ENCODE measurements at places on chromosomes 1 and 21. TPM values are rescaled to one million over a fixed set of nuclear protein-coding genes. Genes with fewer than 3 reads are reported as not detected.

CLCA1 gene
- 2,822 TPM for polyA plus RNA-seq

PARK7 gene
- polyA plus RNA-seq = 206 TPM

TEX38 gene
- polyA plus RNA-seq = not detected

FNDC5 gene
- not detected for polyA plus RNA-seq

GRCh38 chr1:115879977-115880376 lies 39.1 kb upstream of the NHLH2 start:
- H3K4me3 ChIP-seq = no peak overlapping the region
- no peaks in the 10 kb centered on the region for H3K4me1 ChIP-seq
- no peaks in the 10 kb centered on the region for H3K27me3 ChIP-seq
- no peak for DNase-seq
- no peak overlapping the region for H3K27ac ChIP-seq

GRCh38 chr1:23867542-23867894 lies 572 bp downstream of the FUCA1 start:
- H3K4me1 ChIP-seq = peaks cover 3% of the 10 kb centered on the region
- H3K27me3 ChIP-seq = no peaks in the 10 kb centered on the region
- peak overlapping the region; percentile 66 for H3K27ac ChIP-seq

DNA sequence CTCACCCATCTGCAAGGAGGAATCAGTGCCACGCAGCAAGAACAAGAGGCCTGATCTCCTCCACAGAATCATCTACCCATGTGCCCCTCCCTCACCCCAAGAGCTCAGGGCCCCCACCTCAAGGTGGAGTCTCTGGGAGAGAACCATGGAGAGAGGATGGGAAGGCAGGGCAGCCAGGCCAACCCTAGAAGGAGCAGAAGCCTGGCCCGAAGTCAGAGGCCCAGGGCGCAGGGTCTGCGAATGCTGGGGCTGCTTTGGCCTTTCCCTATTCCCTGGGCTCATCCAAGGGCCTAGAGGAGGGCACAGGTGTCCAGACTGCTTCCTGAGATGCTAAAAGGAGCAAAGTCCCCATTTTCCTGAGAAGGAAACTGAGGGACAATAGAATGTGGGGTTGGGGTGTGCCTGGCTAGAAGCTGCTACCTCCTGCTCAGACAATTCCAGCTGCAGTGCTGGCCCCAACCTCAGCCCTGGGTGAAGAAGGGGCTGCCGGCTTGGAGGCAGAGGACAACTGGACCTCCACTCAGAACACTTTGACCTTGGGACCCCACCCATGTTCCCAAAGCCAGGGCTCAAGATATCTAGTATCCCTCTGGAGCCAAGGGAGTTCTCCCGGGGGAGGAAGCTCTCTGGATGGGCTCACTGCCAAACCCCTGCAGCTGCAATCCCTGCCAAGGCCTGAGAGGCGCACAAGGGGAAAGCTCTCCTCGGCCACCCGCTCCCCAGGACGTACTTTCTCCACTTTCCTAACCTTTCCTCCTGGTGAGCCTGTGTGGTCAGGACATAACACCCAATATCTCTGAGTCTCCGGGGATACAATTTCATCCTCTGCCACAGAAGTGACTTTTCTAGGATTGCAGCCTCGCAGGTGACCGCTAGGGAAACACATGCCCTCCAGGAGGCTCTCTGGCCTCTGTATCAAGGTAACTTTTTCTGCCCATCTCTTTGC lies 16.6 kb upstream of the LEMD1 start:
- peaks cover 62% of the 10 kb centered on the region for H3K4me1 ChIP-seq
- no peaks in the 10 kb centered on the region for H3K27me3 ChIP-seq
- peak; percentile 83 for DNase-seq
- no peak overlapping the region for H3K4me3 ChIP-seq
- H3K27ac ChIP-seq = no peak overlapping the region
- no peaks in the 10 kb centered on the region for H3K36me3 ChIP-seq

- H3K36me3 ChIP-seq = no peaks in the 10 kb centered on the region
- H3K4me1 ChIP-seq = peaks cover 8% of the 10 kb centered on the region
- H3K27me3 ChIP-seq = no peaks in the 10 kb centered on the region
- H3K4me3 ChIP-seq = no peak overlapping the region
- no peak for DNase-seq
These were observed 23.1 kb downstream of the DYRK3 start for GRCh38 chr1:206658264-206658980.

DNA sequence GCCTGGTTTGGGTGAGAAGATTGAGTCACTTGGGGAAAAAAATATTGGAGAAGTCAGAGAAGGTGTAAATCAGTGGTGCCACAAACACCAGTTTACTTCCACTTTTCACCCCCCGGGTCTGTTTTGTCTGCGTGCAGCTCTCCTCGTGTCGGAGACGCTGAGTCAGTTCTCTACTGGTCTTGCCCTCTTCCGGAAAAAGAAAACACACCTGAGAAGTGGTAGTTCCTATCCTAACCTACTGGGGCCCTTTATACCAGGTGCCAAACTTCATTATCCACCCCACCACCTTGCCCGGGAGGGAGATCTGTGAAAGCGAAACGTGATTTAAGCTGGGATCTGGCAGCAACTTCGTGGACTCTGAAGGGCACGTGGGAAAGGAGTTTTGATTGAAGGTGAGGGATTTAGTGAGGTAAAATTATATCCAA lies 855 bp upstream of the IVNS1ABP start:
- H3K4me3 ChIP-seq = peak overlapping the region; percentile 64
- DNase-seq = peak; percentile 79
- H3K36me3 ChIP-seq = no peaks in the 10 kb centered on the region
- peaks cover 11% of the 10 kb centered on the region for H3K4me1 ChIP-seq
- H3K27ac ChIP-seq = peak overlapping the region; percentile 96

DNA sequence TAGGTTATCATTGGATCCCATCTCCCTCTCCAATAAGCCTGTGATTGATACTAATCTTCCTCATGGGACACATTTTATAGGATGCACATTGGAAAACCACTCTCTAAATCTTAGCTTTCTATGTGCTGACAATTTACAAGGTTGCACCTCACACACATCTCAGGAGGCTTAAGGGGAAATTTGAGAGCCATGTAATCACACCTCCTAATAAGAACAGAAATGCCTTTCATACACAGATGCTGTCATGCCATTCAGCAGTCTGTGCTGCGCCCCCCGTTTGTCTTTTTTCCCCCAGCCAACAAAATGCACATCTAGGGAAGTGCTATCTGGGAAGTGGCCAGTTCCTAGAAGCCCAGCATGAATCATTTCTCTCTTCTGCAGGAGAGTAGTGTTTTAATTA lies 154.5 kb downstream of the ST6GALNAC5 start:
- H3K36me3 ChIP-seq = no peaks in the 10 kb centered on the region
- no peaks in the 10 kb centered on the region for H3K4me1 ChIP-seq
- H3K27me3 ChIP-seq = no peaks in the 10 kb centered on the region
- H3K27ac ChIP-seq = no peak overlapping the region

GRCh38 chr1:28313702-28314546 lies 14.9 kb upstream of the MED18 start:
- no peak overlapping the region for H3K4me3 ChIP-seq
- no peaks in the 10 kb centered on the region for H3K36me3 ChIP-seq
- H3K27ac ChIP-seq = peak overlapping the region; percentile 84
- H3K27me3 ChIP-seq = no peaks in the 10 kb centered on the region
- DNase-seq = peak; percentile 56
- no peaks in the 10 kb centered on the region for H3K4me1 ChIP-seq

DNA sequence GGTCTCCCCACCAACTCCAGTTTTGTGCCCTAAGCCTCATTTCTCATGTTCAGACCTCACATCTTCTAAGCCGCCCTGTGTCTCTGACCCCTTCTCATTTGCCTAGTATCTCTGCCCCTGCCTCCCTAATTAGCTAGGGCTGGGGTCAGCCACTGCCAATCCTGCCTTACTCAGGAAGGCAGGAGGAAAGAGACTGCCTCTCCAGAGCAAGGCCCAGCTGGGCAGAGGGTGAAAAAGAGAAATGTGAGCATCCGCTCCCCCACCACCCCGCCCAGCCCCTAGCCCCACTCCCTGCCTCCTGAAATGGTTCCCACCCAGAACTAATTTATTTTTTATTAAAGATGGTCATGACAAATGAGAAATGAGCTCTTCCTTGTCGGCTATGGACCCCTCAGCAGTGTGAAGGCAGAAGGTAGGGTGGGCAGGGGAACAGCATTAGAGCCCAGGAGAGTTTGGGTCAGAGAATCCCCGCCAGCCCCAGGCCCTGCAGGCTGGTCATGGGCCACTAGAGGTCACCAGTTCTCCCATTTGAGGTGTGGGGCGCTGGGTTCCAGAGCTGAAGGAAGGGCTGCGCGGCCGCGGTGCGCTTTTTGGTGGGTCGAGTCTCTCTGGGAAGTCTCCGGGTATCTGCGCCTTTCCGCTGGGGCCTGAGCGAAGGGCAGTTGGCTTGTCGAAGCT lies 11.5 kb downstream of the ADAMTSL4 start:
- peak overlapping the region; percentile 55 for H3K4me3 ChIP-seq
- H3K36me3 ChIP-seq = no peaks in the 10 kb centered on the region
- H3K27me3 ChIP-seq = no peaks in the 10 kb centered on the region
- H3K4me1 ChIP-seq = peaks cover 24% of the 10 kb centered on the region
- DNase-seq = peak; percentile 90
- peak overlapping the region; percentile 99 for H3K27ac ChIP-seq

DNA sequence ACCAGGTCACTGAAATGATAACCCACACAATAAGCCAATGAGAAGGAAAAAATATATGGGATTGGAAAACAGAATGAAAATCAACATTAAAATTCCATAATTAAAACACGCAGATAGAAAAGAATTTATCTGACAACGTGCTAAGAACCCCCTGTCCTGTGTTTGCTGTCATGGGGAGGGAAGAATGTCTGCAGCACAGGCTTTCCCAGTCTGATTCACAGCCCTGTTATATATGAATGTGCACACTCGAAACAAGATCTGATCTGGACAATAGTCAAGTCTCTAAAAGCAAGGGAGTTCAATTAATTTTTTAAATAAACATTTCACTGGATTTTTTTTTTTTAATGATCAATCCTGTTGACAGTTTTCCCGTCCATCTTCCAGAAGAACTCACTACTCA lies 220.0 kb downstream of the RERE start:
- DNase-seq = no peak
- no peaks in the 10 kb centered on the region for H3K36me3 ChIP-seq

All from small intestine (tissue), 16 donors.